H1 (cell line): ENCODE measurements at places on chromosomes 1 and 21. TPM values are rescaled to one million over a fixed set of nuclear protein-coding genes. Genes with fewer than 3 reads are reported as not detected.

Gene KRTAP12-1
- 0.73 TPM in 1 of 2 replicates, not detected in the other for total RNA-seq

Gene CASQ1
- total RNA-seq, result 0.80 and 1.1 TPM in 2 replicates

Gene CCDC30
- 0.98 and 1.8 TPM in 2 replicates for total RNA-seq

Gene TINAGL1
- total RNA-seq, result 9.7 and 11.2 TPM in 2 replicates

Gene CYP4A22
- total RNA-seq, result not detected in 2 replicates

Gene AIM2
- total RNA-seq, result 1.7 and 2.1 TPM in 2 replicates

Gene SPRR5
- total RNA-seq, result not detected in 2 replicates

Gene MCOLN3
- total RNA-seq, result 2.9 and 3.8 TPM in 2 replicates

Gene FLVCR1
- total RNA-seq, result 66.2 and 75.7 TPM in 2 replicates
